Esophagus squamous epithelium (tissue), 5 donors: ENCODE measurements at places on chromosomes 1 and 21.

- no peak for DNase-seq
Observed at GRCh38 chr1:222547944-222548671, at the start of gene HHIPL2. Gene HHIPL2, minus strand, starts transcription at chr1:222548104. Its CDS starts 60 bp downstream, at chr1:222548044.

DNA sequence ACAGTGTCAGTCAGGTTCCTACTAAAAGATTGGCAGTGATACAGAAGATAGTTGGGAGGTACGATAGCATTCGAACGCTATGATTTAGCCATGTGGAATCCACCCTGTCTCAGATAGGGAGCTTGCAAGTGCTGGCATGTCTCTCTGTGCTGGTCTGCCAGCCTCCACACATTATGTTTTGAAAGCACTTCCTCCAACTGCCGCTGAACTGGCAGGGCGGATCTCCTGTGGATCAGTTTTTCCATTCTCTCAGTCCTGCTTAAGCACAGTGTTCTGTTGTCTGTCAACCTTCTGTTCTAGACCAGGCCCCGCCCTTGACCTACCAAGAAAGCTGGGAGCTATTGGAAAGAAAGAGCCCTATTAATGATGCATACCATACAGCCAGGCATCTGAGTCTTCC is 65.5 kb upstream of the PALMD start:
- DNase-seq = no peak

- DNase-seq = no peak
Observed at GRCh38 chr1:32208891-32209328, at the start of gene DCDC2B. Gene DCDC2B, plus strand, starts transcription at chr1:32209089. Its CDS starts 5 bp downstream, at chr1:32209094.

DNA sequence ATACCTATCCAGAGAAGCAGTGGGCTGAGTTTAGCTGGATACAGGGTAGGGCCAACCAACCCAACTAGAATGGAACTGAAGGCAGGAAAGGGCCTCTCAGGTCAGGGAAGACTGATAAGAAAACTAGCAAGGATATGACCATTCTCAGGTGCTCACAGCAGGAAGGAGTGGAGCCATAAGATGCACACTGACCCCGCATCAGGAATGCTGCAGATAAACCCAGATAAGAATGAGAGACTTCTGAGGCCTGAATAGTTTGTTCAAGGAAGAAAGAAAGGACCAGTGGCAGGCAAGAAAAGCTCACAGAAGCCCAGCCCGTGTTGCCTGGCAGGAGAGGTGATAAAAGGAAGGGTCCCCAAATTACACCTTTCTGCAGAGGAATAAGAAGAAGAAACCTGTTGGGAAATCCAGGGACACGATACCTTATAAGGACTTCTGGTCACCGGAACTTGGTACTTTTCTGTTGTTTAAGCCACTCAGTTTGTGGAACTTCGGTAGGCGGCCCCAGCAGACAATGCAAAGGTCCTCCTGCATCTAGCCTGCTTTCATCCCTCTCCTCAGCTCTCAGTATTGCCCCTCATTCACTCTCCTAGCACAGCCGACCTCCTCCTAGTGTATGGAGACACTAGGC is 58.9 kb downstream of the ATP1A1 start:
- DNase-seq = no peak

- no peak for DNase-seq
Observed at GRCh38 chr1:218357211-218357892, 12.2 kb downstream of the TGFB2 start.

GRCh38 chr1:184283999-184284398 is 102.8 kb upstream of the C1orf21 start:
- DNase-seq = no peak

- DNase-seq = no peak
Observed at GRCh38 chr21:36446301-36446700, 33.6 kb downstream of the CLDN14 start.

GRCh38 chr1:67817319-67817718 is 15.9 kb downstream of the GNG12 start:
- no peak for DNase-seq

DNA sequence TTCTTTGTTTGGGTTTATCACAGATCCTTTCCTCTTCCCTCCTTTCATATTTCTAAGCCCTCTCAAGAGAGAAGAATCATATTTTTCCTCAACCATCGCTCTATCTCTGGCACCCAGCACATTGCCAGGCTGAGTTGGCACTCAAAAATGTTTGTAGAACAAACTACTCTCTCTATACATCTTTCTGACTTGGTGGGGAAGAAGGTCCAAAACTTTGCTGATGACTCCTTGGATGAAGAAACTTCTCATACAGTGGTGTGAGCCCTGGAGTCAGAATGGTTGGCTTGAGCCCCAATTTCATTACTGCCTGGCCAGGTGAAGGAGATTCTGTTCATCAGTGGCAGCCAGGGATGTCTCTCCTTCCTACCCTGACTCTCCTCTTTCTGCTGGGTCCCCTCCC is 11.9 kb downstream of the ALX3 start:
- no peak for DNase-seq

DNA sequence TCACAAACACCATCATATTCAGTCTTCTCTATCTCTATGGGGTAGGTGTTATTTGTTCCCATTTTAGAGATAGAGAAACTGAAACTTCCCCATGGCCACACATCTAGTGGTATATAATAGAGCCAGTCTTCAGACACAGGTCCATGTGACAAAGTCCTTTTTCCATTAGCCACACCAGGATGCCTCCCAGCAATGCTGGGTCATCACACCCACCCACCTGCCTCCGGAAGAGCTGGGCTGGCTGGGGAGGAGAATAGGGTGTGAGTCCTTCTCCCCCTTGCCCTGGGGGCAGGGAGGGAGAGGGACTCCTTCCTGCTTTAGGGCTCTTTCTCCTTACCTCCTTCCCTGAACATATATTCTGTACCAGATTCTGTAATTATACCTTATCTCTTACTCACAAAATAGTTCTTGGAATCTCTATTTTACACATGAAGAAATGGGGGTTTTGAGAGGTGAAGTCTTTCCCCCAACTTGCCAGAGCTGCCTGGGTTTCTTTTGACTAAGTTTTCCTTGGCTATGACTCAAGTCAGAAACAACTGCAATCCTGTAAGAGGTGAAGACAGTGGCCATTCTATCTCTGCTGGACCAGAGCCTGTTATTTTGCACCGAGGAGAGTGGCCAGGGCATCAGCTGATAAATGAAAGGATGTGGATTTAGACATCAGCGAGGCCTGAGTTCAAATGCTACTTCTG is 30.0 kb downstream of the SOX13 start:
- DNase-seq = no peak

DNA sequence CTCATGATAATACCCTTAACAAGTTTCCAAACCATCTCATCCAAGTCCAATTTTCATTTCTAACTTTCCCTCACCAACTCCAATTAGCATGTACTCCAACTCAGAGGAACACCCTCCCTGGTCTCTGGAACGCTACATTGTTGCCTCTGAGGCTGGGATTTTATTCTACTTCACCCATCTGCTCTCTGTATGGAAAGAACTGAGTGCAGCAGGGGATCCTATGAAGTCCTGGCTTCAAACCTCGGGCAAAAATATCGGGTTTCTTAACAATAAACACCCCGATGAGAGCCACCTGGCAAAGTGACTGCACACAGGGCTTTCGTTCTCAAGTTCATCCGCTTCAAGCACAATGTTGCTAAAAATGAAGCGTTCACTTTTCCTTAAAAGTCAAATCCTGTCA is 99.6 kb downstream of the CRB1 start:
- DNase-seq = no peak

GRCh38 chr1:183121609-183122008 is 64.5 kb upstream of the LAMC2 start:
- no peak for DNase-seq
